Effector memory CD4-positive, alpha-beta T cell (primary cell): ENCODE measurements at places on chromosomes 5 and 9.

- no peak for DNase-seq
Observed at GRCh38 chr5:159531554-159532105, 201.3 kb upstream of the IL12B start.

GRCh38 chr5:160850421-160850820, 1.6 kb downstream of the ATP10B start:
- DNase-seq, result no peak

DNA sequence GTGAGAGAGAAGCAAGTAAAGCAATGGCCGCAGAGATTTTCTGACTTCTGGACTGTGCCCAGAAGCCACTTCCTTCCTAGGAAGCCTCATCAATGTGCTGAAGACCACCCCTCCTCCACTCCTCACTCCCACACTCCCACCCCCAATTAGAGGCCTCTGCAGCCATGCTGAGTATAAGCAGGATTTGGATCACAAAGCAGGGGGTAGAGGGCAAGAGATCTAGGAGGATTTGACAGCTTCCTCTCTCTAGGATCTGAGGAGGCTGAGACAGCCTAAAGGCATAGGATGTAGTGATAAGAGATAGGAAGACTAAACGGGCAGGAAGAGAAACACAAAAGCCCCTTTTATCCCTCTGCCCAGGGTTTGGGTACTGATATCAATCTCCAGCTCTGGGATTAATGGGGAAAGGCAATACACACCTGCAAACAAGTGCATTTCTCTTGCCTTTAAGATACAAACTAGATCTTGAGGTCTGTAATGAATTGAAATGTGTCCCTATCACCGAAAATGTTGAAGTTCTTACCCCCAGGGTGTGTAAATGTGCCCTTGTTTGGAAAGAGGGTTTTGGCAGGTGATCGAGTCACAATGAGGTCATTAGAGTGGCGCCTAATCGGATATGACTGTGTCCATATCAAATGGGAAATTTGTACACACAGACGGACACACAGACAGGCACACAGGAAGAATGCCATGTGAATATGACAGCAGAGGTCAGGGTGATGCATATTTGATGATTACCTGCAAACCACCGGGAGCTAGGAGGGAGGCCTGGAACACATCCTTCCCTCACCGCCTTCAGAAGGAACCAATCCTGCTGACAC, 28.5 kb downstream of the KCNV2 start:
- DNase-seq, result no peak

DNA sequence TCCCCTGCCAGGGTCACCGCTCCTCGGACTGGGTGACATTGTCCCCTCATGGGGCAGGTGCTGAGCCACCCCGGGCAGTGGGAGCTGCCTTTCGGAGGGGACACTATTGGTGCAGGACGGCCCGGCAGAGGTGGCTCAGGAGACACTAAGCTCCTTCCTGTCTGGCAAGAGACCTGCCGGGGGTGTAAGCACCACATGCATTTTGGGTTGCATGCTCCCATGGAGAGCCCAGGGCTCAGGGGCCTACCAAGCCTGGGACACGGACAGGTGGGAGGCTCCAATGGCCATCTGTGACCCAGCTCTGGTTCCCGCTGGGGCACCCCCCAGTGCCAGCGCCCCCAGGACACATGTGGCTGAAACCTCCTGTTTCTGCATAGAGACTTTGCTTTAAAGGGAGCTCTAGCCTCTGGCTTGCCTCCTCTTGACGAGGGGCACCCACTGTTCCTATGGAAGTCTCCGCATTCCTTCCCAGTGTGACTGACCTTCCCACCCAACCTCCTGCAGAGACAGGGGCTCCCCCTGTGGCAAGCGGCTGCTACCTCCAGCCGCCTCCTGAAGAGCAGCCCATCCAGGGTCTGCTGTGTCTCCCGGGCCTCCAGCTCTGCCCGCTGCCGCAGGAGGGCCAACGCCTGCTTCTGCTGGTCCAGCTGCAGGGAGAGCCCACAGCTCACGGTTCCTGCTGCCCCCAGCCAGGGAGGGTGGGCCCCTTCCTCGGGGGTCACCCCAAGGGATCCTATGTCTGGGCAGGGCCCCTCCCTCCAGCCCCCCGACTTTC, 28.1 kb downstream of the CCDC187 start:
- DNase-seq, result no peak

DNA sequence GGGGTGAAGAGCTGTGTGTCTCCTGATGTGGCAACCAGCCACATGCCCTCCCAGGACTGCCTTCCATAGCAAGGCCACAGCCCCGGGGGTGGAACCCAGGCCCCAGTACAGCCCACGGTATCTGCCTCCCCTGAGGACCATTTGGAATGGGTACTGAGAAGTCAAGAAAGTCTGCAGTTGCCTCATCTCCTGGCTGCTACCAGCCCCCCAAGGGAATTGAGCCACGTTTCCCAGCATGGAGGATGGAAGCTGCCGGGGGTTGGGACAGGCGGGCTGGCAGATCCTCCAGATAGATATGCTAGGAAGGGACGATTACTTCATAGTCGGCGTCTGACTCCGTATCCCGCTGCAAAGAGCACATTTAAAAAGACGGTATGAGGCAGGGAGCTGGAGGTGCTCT, 5.5 kb upstream of the DMRT2 start:
- DNase-seq, result no peak

GRCh38 chr9:72951520-72952380, 1.1 kb downstream of the ALDH1A1 start:
- DNase-seq, result no peak

DNA sequence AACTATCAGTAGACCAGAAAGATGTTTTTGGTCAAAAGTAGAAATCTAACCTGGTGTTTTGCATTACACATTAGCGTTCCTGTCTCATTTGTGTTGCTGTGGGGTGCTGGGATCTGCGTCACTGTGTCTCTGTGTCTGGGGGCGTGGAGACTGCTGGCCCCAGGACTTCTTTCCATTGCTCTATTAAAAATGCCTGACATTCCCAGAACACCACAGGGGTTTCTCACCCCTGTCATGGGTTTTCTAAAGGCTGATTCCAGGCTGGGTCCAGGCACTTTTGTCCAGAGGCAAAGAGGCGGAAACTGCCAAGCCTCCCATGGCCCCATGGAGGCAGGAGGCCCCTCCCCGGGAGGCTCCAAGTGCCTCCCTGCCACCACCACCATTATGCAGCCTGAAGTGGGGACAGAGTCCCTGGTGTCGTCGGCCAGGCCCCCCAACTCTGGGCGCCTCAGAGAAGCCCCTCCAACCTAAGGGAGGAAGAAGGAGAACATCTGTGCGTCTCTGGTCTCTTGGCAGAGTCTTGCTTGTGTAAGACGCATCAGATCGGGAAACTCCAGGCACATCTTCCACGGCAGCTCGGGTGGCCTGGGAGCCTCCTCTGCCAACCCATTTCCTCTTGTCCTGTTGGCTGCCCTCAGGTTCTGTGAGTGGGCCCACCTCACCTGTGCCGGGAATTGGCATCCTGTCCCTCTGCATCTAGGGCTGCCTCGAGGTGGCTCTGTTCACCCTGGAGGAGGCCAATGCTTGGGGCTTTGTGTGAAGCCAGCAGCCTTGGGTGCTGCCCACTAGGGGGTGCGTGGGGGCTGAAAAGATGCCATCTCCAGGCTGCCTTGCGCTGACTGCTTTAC, 13.8 kb upstream of the PLEKHG4B start:
- no peak for DNase-seq

DNA sequence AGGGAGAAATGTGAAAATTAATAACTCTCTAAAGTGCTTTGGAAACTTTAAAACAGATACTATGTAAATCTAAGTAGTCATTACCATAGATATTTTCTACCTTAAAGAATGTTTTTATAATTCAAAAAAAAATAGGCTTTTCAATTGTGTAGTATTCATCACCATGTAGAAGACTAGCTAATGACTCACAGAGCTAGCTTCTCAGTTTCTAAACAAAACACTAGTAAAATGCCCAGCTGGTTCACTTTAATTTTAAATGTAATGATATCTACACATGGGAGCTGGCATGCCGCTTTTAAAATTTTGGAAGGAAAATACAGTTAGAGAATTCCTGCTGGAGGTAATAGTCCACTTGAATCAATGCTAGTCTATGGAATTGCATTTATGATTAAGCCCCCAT, 509.8 kb downstream of the CSNK1G3 start:
- DNase-seq, result no peak
